ENCODE measurements at places on chromosomes 4 and X.

DNA sequence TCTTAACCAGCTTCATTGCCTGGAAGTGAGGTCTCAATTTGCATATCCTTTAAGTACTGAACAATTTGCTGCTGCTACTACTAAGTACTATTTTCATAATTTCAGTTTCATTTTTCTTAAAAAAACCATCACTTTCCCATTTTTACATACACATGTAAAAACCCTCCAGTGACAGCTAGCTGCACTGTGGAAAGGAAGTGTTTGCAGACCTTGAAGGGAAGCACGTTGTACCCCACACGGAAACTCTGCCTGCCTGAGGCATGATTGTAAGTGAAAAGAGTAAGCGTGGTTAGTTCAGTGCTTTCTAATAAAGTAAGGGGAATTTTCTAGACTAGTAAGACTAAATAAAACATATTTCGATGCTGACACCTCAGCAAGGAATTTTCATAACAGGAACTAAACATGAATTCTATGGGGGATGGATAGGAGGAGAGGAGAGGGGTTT is 103.6 kb downstream of the RAPGEF2 start:
- DNase-seq = no peak

- DNase-seq = no peak
These were observed 200.0 kb downstream of the PDHA2 start for GRCh38 chr4:96039803-96040436.

- DNase-seq = peak; percentile 92
These were observed 496.3 kb downstream of the PDGFC start for GRCh38 chr4:156475322-156475721.

GRCh38 chr4:167943872-167944505 is 148.3 kb upstream of the ANXA10 start:
- DNase-seq = no peak

DNA sequence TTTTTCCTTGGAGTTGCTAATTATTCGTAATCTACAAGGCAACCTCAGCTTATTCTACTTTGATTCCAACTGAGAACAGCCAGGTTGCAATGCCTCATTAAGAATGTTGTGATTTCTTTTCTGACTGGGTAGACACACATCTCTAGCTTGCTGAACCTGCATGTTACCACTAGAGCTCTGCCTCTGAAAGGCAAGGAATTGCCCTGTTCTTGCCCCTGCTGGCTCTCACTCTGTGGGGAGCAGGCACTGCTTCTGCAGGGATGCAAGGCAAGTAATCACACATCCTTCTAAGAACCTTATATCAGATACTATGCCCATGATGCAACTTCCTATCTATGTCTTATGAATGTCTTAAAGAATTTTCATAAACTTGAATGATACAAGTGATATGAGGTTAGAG is 503.2 kb downstream of the PACRGL start:
- DNase-seq = no peak

- no peak for DNase-seq
These were observed 122.5 kb downstream of the ARHGAP6 start for GRCh38 chrX:11543249-11543648.

DNA sequence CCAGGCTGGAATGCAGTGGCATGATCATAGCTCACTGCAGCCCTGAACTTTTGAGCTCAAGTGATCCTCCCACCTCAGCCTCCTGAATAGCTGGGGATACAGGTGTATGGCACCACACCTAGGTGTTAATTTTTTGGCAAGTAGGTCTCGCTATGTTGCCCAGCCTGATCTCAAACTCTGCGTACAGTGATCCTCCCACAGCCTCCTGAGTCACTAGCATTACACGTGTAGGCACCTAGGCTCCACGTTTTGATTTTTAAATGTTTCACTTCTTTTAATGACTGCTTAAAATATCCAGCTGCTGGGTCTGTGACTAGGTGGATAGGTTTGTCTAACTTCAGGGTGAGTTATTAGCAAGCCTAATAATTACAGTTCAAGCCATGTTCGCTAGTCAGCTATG is 44.5 kb downstream of the GATB start:
- no peak for DNase-seq

GRCh38 chr4:107586371-107586770 is 133.7 kb downstream of the PAPSS1 start:
- no peak for DNase-seq

DNA sequence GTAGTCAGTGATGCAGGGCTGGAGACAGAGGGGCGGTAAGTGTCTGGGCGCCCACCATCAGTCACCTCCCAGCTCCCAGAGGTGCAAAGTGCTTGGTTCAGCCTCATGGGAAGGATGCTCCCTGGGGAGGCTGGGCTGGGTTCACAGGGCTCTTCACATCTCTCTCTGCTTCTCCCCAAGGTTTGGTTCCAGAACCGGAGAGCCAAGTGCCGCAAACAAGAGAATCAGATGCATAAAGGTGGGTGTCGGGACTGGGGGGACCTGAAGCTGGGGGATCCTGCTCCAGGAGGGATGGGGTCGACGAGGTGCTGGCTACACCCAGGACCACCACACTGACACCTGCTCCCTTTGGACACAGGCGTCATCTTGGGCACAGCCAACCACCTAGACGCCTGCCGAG is 10.1 kb downstream of the SHOX start:
- no peak for DNase-seq

DNA sequence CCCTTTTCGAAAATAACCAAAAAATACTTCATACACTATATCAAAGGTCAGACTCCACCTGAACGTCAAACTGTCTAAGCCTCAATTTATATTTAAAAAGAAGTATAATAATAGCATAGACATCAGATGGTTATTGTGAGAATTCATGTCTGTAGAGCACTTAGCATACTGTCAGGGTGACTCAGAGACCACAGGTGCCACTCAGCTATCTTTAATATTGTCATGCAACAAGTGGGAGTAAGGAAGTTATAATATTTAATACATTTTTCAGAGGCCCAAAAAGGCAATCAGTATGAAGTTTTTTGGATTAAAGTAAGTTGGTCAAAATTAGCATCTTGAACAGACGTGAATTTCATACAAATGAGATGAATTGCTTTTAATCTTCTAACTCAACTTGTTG is 93.3 kb downstream of the PHOX2B start:
- DNase-seq = peak; percentile 22

DNA sequence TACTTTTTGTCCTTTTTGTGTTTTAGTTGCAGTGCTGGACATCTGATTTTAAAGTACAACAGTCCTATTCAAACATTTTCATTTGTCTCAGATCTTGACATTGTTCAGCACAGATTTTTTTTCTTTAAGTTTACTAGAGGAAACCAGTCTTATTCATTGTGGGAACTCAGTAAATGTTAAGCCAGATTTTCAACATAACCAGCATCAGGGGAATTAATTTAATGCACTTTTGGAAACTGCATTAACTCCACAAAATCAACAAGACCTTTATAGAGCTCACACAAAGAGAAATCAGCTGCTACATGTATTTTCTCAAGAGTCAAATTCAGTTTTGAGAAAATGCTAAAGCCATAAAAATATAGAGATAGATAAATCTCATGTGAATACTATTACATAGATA is 9.9 kb downstream of the CPE start:
- DNase-seq = no peak

DNA sequence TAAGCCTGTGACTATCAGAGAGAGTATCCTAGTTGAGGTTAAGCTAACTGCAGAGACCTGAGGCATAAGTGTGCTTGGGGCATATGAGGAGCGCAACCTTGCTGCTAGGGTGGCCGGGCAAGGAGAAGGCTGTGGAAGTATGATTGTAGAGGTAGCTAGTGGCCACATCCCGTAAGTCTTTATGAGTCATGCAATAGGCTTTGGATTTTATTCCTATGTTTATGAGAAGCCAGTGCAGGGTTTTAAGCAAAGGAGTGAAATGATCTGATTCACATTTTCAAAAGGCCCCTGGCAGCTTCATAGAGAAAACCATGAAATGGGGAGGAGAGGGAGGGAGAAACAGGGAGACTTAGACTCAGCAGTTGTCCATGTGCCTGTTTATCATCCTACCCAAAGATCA is 92.1 kb upstream of the WDFY3 start:
- DNase-seq = no peak

DNA sequence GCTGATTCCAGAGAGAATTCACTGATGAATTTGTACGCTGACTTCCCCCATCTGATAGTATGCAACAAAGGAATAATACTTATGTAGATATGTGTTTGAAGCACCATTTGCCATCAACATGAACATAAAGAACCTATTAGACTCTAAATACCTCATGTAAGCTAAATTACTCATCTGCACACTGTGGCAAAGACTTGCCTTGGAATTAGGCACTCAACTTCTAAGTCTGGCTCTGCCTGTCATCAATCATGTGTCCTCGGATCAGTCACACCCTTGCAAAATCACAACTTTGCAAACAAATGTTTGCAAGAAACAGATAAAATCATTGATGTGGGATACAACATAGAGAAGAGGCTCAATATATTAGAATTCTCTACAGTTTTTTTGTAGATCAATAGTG is 169.9 kb upstream of the LDB2 start:
- DNase-seq = no peak

GRCh38 chr4:129622566-129622965 is 526.6 kb downstream of the C4orf33 start:
- DNase-seq = no peak

DNA sequence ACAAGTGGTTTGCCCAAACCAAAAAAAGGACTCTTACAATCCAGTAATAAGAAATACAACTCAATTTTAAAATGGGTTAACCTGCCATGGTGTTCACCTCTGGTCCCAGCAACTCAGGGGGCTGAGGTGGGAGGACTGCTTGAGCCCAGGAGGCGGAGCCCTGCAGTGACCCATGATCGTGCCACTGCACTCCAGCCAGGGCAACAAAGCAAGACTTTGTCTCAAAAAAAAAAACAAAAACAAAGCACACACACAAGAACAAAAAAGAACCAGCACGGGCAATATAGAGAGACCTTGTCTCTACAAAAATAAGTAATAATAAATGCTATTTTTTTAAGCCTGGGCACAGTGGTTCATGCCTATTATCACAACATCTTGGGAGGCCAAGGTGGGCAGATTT is 28.7 kb downstream of the ARAP2 start:
- no peak for DNase-seq

DNA sequence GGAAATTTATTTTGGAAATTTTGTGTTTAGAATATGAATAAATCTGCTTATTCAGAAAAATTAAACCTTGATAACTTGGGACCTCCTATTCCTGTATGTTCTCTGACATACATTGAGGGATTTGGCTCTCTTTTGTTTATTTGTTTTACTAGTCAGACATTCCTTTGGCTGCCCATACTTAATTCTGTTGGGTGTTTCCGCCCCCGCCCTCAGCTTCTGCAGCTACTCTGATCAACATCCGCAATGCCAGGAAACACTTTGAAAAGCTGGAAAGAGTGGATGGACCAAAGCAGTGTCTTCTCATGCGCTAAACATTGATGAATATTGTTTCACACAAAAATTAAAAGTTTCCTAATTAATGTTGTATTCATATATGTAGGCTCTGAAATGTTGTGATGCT is 40.5 kb downstream of the RRAGB start:
- DNase-seq = no peak

DNA sequence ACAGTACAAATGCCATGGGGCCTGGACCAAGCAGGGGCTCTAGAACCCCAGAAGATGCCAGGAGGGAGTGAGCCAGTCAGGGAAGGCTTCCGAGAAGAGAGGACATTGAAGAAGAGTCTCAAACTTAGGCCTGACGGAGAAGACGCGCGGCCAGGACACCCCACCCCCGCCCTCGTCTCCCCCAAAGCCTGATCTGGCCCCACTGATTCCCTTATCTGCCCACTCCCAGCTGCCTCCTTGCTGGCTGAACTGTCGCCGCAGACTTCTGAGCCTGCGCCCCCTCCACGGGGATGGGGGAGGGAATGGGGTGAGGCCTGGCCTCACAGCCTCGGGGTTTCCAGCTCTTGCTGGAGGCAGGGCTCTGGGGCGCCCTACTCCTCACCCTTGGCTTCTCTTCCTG is 3.6 kb upstream of the GATA1 start:
- DNase-seq = no peak
